Memory B cell (primary cell): ENCODE measurements at places on chromosomes 13 and 19.

DNA sequence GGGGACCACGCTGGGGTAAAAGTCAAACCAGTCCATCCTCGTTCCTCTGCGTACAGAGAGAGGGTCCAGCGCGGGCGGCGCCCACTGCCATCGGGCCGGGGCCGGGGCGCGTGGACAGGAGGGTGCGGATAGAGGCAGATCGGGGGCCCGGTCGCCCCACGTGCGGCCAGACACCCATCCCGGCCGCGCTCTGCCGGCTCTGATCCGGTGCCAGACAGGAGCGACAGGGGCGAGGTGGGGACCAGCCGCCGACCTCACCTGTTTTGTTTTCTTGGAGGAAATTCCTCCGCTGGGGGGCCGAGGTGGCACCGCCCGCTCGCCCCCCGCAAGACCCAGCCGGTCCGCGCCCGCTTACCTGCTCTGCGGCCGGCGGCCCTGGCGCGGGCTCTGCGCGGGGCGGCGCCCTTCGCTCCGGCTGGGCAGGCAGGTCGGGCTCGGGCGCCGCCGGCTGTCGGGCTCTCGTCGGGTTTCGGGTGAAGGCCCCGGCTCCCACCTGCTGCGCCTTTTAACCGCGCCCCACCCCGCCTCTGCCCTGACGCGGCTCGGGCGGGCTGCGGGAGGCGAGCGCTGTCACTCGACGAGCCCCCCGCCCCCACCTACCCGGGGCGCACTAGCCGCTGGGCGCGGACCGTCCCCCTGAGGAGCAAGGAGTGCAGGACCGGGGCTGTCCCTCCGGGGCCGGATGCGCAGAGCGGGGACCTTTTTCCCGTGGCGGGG lies at the start of gene GJB6:
TSS of gene GJB6 (minus strand) at position 481 of the 717 bp plus-strand sequence. CDS start 8,839 bp downstream, outside the sequence.
- H3K27me3 ChIP-seq: peaks cover 16% of the 10 kb centered on the region
- peak within 1 kb of the TSS; percentile 32 for H3K4me3 ChIP-seq
- H3K36me3 ChIP-seq: no peaks in the 10 kb centered on the region
- no peaks in the 10 kb centered on the region for H3K4me1 ChIP-seq
- H3K27ac ChIP-seq: no peak within 1 kb of the TSS

- peaks cover 16% of the 10 kb centered on the region for H3K4me1 ChIP-seq
- no peak overlapping the region for H3K27ac ChIP-seq
- H3K27me3 ChIP-seq: peaks cover 2% of the 10 kb centered on the region
- H3K4me3 ChIP-seq: no peak overlapping the region
- DNase-seq: no peak
- peaks cover 4% of the 10 kb centered on the region for H3K36me3 ChIP-seq
These were observed 23.0 kb downstream of the PIN1 start for GRCh38 chr19:9857920-9858746.

DNA sequence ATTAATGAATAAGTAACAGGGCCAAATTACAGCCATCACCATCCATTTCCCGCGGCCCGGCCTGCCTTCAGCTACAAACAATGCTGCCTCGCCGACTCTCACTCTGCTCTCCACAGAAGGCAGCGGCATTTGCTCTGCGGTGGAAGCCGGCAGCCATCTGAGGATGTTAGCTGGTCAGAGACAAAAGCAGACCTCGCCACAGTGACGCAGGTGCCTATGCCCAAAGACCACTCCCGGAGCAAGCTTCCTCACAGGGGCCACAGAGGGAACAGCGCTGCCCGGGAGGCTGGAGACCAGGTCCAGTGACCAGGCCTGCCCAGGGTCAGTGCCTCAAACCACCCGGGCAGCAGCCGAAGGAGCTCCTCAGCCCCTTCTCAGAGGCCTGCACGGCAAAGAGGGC lies 16.4 kb downstream of the PEPD start:
- H3K36me3 ChIP-seq: peaks cover 14% of the 10 kb centered on the region
- H3K4me1 ChIP-seq: peaks cover 10% of the 10 kb centered on the region
- H3K27me3 ChIP-seq: no peaks in the 10 kb centered on the region
- no peak overlapping the region for H3K27ac ChIP-seq

GRCh38 chr19:41303954-41304353 lies 6.0 kb upstream of the CCDC97 start:
- no peak for DNase-seq
- peaks cover 24% of the 10 kb centered on the region for H3K36me3 ChIP-seq
- H3K27me3 ChIP-seq: no peaks in the 10 kb centered on the region
- no peak overlapping the region for H3K4me3 ChIP-seq
- H3K4me1 ChIP-seq: peaks cover 46% of the 10 kb centered on the region
- peak overlapping the region; percentile 100 for H3K27ac ChIP-seq

- H3K27ac ChIP-seq: peak within 1 kb of the TSS; percentile 98
- peaks cover 31% of the 10 kb centered on the region for H3K4me1 ChIP-seq
- no peaks in the 10 kb centered on the region for H3K27me3 ChIP-seq
- H3K36me3 ChIP-seq: peaks cover 6% of the 10 kb centered on the region
- H3K4me3 ChIP-seq: peak within 1 kb of the TSS; percentile 96
These were observed at the start of the genes PSENEN and U2AF1L4 for GRCh38 chr19:35745328-35746086. TSS of gene PSENEN (plus strand) at chr19:35745651. CDS start at chr19:35745931, 280 bp downstream. TSS of gene U2AF1L4 (minus strand) at chr19:35745418. CDS start at chr19:35745391, 27 bp downstream.

DNA sequence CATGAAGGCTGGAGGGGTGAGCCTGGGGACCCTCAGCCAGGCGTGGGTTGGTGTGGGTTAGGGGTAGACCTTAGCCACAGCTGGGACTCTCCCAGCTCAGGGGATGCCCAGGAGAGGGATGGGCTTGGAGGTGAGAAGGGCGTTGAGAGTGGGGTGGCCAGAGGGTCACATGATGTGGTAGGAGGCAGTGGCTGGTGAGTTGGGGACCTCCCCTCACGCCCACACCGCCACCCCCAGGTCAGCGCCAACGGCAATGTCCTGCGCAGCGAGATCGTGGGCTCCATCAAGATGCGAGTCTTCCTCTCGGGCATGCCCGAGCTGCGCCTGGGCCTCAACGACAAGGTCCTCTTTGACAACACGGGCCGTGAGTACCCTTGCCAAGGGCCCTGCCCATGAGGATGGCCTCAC lies 28.5 kb downstream of the AP1M1 start:
- H3K4me3 ChIP-seq: no peak overlapping the region
- peaks cover 26% of the 10 kb centered on the region for H3K36me3 ChIP-seq
- H3K4me1 ChIP-seq: no peaks in the 10 kb centered on the region
